NCI-H345 (cell line): ENCODE measurements at places on chromosomes 2 and 18.
A peak's percentile ranks its signal among the peaks of the same experiment; 100 is the strongest.

- DNase-seq: peak; percentile 84
Observed at GRCh38 chr2:198659096-198659870, 798.5 kb downstream of the SATB2 start.

DNA sequence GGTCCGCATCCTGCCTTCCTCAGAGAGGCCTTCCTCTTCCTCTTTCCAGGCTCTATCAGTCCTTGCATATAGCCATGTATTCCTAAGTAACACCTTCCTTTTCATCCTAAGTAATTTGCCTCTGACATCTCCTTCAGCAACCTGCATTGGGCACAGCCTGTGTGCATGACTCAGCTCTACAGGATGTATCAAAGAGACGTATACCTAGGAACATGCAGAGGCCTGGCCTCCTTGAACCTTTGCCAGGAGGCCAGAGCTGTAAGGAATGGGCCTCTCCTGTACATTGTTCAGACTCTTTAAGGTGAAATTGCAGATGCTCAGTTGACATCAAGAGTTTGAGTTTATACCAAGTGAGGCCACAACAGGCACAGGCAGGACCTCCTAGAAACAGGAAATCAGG lies 76.0 kb upstream of the CELF4 start:
- DNase-seq: no peak

DNA sequence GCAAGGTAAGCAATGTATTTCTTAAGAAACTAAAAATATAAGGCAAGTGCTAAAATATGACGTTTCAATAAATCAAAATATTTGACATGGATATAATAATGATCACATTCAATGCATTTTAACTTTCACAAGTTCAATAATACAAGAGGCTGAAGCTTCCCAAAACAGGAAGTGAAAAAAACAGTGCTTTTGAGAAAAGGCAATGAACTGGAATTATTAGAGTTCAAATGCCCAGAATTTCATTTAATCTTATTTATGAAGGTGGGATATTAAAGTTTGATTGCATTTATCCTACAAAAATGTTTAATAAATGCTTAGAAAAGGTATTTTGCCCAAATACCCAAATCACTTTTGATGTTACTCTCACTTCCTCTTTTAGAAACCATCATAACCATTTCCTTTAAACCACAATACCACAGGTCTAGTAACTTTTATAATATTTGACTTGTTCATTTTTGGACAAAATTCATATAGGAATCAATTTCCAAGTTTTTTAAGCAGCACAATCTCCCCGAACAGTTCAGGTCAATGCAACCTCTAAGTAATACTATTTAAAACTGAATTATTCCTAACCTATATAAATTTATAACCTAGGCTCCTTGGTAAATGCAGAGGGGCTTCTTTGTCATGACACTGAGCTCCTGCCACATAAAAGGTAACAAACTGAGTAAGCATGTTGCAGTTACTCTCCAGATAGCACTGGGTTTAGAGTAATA lies 2.1 kb downstream of the NCKAP1 start:
- DNase-seq: no peak

DNA sequence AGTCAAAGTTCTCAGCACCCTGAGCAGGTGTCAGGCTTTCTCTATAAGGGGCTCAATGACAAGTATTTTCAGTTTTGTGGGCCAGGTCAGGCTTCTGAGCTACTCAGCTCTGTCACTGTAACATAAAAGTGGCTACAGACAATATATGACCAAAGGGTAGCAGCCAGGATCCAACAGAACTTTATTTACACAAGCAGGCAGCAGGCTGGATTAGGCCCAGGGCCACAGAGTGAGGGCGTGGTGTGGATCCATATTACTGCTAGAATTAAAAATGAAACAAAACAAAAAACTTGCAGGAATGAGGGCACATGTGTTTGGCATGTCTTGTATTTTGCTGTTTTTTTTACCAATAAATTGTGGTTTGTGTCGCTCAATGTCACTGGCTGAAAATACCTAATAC lies 143.7 kb downstream of the EIPR1 start:
- no peak for DNase-seq

GRCh38 chr18:13003466-13003896 lies 12.3 kb downstream of the CEP192 start:
- no peak for DNase-seq
